ENCODE measurements at places on chromosomes 13 and 19.

GRCh38 chr13:94090773-94091480 is 388.6 kb downstream of the DCT start:
- no peak for DNase-seq

DNA sequence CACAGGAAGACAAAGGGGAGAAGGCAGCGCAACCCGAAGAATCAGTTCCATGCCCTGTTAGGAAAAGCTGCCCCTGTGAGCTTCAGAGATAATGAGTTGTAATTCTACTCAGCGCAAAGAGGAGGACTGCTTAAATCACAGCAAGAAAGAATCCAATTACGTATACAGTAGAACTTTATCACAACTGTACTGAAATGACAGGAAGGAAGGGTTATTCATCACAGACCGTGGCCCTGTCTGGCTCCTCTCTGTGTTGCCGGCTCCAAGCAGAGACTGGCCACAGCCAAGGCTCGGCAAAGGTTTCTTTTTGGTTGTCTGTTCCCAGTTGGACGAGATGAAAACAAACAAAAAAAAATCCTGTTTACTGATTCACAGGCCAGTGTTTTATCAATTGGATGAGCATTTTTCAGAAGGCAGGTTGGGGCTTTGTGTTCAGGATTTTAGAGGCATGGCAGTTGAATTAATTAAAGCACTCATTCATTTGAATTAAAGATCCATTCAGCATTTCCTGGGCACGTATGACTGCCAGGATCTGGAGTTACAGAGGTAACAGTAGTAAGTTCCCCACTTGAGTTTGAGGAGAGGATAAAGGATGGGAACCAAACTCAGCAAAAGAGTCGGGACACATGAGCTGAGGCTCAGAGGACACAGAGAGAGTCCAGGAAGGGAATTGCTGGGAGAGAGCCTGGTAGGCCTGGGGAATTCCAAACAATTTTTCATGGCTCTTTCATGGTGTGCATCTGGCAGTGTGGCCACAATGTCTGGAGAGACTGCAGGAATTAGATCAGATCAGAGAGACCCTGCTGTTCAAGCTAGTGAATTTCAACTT is 341.0 kb downstream of the DNAJC15 start:
- no peak for DNase-seq

DNA sequence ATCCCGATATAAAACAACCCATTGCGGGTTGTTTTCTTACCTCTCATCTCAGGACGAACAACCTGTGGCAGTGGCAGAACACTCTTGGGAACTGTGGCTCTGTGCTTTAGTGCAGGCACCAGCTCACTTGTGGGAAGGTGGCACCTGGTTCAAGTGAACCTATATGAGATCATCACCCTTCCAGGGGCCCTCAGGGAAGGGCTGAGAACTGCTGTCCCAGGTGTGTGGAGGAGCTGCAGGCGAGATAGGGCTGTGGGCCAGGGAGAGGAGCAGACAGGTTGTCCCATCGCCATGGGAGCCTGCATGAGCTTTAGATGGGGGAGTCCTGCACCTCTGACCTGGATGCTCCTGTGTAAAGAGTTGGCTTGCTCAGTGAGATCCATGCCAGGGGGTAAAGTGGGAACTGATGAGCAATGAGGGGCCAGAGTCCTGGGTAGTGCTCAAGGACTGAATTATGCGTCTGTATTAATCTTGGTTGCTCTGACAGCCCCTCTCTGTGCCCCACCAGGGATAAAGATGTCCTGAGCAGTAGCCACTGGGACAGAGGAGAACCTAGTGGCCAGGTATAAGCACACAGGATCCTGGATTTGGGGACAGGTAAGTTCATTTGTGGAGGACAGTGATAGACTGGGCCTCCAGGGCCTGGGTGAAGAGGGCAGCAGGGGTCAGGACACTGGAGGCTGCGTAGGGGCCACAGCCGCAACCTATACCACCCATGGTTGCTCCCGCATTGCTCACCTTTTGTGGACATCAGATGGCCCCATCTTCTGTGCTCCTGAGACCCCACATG is 8.7 kb downstream of the CEACAM4 start:
- DNase-seq = no peak

- DNase-seq = no peak
These were observed 46.4 kb downstream of the CELF5 start for GRCh38 chr19:3270902-3271301.

GRCh38 chr13:64884976-64885375 is 2345.2 kb downstream of the PCDH9 start:
- no peak for DNase-seq

DNA sequence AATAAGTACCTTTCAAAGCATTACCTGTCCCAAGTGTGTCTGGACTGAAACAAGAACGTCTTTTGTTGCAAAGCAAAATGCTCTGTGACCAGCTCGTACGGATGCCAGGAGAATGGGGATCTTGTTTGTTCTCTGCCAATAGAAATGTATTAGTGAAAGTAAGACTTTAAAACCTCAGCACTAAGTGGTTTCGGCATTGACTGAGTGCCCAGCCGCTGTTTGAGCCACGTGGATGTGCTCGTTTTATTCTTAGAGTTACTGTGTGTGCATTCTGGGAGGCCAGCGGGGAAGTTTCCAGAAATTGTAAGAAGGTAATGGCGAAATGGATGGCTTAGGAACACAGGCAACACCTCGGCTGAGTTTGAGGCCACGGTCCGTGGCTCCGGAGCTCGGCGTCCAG is 117.1 kb upstream of the USP29 start:
- no peak for DNase-seq

DNA sequence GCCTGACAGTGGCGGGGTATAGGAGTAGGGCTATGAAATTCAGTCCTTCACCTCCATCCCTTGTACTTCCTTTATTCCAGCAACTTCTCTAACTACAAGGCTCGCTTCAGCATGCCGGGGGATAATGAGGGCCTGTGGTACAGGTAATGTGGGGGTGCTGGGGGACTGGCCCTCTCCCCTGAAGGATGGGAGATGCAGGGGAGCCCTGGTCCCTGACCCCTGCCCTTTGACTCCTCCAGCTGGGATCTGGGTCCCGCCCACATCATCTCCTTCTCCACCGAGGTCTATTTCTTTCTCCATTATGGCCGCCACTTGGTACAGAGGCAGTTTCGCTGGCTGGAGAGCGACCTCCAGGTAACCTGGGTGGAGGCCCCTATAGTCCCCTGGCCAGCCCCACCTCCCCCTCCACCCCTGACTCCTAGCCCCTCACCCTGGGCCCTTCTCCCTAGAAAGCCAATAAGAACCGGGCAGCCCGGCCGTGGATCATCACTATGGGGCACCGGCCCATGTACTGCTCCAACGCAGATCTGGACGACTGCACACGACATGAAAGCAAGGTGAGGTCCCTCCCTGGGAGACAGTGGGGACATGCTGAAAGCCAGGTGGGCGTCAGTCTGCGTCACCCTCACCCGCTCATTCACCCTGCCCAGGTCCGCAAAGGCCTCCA is 16.5 kb downstream of the ACP7 start:
- no peak for DNase-seq

DNA sequence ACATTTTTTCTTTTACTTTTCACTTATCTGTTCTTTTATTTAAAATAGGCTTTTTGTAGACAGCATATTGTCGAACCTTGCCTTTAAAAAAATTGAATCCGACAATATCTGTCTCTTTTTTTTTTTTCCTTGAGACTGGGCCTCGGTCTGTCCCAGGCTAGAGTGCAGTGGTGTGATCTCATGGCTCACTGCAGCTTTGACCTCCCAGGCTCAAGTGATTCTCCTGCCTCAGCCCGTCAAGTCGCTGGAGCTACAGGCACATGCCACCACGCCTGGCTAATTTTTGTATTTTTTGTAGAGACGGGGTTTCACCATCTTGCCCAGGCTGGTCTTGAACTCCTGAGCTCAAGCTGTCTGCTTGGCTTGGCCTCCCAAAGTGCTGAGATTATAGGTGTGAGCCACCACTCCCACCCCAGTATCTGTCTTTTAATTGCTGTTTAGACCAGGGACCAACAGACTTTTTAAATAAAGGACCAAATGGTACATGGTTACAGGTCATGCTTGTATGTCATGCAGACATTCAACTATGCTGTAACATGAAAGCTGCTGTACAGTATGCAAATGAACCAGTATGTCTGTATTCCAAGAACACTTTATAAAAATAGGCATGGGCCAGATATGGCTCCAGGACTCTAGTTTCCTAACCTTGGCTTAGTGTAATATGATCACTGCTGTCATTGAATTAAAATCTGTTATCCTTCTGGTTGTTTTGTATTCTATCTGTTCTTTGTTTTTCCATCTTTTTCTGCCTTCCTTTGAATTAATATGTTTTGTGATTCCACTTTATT is 80.3 kb downstream of the GJA3 start:
- DNase-seq = no peak

DNA sequence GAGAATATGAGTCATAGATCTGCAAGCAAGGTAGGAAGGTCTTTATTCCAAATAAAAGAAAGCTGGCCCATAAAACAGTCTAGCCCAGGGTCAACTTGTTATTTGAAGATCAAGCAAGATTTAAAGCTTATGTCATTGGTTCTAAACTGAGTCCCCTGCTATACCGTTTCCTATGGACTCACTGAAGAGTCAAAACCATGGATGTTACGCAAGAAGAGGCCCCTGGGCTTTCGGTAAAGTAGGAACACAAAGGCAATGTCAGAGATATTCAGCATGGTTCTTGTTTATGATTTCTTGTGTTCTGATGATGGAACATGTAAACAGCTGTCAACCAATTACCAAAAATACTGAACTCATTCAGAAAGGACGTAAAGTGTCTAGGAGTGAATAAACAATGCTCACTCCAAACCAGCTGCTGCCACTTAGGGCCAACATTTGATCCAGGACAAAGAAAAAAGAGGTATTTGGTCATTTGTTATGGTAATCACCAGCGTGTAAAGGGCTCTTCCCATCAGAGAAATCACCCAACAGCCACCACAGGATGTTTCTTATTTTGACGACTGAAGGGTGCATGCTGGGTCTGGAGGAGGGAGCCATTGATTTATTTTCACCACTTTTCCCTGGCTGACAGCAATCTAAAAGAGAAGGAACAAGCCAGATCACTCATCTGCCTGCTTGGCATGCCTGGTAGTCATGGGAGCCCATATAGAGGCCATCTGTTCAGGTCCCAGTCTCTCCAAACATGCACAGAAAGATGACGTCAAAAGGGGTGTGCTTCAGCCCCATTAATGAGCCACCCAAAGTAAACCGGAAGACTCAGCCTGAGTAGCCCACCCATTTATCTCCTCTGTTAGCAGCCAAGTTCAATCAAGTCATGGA is 68.3 kb downstream of the FGF14 start:
- DNase-seq = no peak

GRCh38 chr19:18346091-18346490 is 5.7 kb downstream of the PGPEP1 start:
- DNase-seq = no peak

DNA sequence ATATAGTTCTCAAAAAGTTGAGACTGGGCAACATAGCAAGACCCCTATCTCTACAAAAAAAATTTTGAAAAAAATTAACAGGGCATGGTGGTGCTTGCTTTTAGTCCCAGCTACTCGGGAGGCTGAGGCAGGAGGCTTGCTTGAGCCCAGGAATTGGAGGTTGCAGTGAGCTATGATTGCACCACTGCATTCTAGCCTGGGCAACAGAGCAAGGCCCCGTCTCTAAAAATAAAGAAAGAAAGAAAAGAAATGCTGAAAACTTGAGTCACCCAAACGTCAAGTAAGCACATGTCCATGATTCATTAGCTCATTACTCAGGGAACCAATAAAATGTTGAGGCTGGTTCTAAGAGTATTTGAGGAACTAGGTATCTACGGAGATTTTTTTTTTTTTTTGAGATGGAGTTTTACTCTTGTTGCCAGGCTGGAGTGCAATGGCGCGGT is 33.9 kb upstream of the SEMA6B start:
- no peak for DNase-seq

DNA sequence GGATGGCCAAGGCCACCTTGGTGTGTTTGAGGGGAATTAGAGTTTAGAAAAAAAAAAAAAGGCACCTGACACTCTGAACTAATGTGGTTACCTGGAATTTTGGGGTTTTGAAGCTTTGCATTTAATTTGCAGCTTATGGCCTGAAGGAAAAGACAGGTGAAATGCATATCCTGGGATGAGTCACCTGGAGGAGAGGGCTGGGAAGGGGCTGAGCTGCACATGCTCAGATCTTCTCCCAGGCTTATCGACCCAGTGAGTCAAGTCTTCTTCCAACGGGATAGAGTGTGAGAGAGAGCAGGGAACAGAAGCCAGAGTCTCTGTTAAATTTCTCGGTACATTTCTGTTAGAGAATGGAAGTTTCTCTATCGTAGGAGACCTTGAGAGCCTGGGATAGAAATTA is 29.7 kb upstream of the ALOX5AP start:
- no peak for DNase-seq

GRCh38 chr13:48500652-48501197 is 32.2 kb downstream of the RCBTB2 start:
- DNase-seq = no peak

DNA sequence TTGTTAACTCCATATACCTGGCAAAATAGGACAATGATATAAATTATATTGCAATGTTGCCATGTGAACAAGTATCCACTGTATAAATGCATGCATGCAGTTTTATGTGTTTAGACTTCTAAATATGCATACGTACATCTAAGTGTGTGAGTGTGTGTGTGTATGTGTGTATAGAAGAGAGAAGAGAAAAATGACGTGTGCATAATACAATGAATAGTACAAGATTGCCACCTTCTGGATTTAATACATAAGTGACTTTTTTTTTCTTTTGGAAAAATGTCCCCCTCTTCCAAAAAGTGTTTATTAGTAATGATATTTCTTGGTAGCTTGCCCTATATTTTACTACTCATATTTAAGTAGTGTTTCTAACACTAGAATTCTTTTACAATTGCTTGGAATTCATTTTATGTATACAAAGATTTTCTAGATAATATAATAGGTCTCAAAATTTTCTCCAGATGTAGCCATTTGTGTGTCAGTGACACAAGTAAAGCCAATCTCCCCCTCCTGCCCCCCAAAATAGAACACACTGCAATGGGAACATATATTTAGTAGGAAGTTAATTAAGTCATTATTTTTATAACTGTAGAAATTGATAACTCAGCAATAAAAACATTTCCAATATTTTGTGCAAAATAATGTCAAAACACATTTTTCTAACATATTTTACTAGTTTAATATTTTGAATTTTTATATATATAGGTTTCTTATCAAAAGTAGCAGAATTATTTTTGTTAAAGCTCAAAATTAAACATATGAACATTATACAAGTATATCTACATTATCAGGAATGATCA is 783.3 kb upstream of the ATXN8OS start:
- no peak for DNase-seq

GRCh38 chr13:27311518-27312210 is 41.0 kb downstream of the RASL11A start:
- DNase-seq = no peak

GRCh38 chr13:21069561-21070004 is 8.2 kb upstream of the LATS2 start:
- DNase-seq = peak; percentile 17

DNA sequence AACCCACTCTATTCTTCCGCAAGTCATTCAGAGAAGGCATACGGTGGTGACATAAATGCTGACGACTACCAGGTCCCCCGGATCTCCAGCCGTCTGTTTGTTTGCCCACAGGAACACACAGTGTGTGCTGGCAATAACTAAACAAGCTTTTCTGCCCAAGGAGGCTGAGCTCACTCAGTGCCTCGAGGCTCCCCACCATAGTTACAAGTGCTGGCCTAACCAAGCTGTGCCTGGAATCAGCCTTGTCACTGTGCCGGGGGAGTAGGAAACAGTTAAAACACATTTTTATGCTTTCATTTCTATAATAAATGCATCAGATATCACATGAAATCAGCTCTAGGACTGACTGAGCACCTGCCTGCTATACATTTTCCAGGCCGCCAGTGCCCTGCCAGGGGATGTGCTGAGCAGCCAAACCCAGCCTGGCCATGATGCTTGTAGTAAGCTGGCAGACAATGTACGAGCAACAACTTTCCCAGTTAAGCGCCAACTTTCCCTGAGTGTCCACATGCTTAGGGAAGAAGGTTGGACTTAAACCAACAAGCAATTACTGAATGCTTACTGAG is 28.1 kb downstream of the BRD4 start:
- no peak for DNase-seq

All from HuH-7.5 (cell line).